ENCODE measurements at places on chromosomes 12 and 14.

DNA sequence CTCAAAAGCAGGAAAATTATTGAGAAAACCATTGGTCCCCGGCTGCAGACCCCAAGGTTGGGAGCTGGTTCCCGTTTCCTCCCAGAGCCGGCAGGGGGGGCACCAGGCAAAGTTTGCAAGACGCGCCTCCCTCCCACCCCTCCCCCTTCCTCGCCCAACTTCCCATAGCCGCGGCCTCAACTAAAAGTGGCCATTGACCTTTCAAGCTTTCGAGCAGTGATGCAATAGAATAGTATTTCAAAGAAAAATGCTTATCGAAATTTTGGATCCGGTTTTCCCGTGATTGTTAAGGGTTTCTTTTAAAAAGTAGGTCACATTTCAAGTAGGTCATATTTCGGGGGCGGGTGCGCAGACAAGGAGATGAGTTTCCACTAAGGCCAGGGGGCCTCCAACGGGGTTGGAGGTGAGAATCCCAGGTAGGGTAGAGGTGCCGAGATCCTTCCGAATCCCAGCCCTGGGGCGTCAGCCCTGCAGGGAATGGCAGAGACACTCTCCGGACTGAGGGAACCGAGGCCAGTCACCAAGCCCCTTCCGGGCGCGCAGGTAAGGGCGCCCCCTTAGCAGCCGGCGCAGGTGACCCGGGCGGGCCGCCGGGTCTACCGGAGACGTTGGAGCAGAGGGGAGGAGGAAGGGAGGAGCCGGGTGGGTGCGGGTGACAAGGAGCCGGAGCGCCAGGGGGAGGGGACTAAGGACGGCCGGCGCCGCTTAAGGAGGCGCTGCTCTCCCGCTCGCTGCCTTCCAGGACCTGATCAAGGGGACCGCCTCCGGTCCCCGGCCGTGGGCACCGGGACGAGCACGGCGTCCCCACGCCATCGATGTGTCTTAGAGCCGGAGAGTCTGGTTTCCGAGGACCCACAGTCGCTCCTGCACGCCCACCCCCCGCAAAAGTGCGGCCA, 2.6 kb upstream of the SOCS2 start:
- peaks cover 11% of the 10 kb centered on the region for H3K36me3 ChIP-seq
- peak overlapping the region; percentile 92 for H3K4me3 ChIP-seq
- H3K4me1 ChIP-seq = peaks cover 36% of the 10 kb centered on the region
- H3K27ac ChIP-seq = peak overlapping the region; percentile 86

DNA sequence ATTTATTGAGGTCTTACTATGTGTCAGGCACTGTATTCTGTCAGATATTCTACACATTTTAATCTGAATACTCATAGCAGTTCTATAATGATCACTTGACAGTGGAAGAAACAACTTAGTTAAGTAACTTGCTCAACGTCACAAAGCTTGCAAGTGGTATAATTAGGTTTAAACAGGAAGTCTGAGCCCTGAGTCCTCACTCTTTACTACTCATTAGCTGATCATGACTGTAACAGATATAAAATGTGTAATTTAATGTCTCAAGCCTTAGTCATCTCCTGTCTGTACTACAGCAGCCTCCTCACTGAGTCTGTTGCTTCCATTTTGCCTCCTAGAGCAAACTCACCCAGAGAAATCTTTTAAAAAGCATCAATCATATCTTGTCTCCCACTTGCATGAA, 38.9 kb downstream of the PPP4R4 start:
- H3K4me3 ChIP-seq = no peak overlapping the region
- peaks cover 2% of the 10 kb centered on the region for H3K36me3 ChIP-seq
- DNase-seq = no peak
- peaks cover 5% of the 10 kb centered on the region for H3K27me3 ChIP-seq

DNA sequence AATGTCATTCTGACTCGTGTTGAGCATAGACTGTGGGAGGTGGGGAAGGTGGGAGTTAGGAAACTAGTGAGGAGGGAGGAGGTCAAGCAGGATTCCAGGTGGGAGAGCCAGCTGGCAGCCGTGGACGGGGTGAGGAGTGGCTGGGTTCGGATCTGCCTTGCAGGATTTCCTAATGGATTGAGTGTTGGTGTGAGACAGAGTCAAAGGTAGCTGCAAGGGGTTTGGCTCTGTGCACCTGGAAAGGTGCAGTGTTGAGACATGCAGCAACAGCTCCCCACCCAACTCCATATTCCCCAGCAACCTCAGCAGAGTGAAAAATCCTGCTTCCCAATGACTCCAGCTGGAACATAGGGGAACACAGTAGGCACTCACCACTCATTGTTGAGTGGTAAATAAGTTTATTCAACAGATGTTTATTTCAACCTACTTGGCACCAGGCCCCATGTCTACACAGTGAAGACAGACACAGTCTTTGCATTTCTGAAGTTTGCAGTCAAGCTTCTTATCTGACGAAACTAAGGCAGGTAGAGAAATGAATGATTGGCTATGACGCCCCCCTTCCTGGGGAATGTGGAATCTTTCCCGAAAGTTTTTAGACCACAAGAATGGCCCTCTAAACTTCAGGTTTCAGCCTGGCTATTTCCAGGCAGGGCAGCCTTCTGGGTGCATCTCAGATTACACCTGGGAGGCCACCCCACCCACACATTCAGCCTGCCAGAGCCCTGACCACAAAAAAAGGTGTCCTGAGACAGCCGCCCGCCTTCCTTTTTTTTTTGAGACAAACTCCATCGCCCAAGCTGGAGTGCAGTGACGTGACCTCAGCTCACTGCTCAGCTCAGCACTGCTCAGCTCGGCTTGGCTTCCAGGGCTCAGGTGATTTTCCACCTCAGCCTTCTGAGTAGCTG, 37.9 kb upstream of the PLEKHG6 start:
- H3K4me3 ChIP-seq = no peak overlapping the region
- H3K4me1 ChIP-seq = no peaks in the 10 kb centered on the region
- no peak overlapping the region for H3K27ac ChIP-seq
- no peaks in the 10 kb centered on the region for H3K36me3 ChIP-seq
- H3K27me3 ChIP-seq = peaks cover 21% of the 10 kb centered on the region

DNA sequence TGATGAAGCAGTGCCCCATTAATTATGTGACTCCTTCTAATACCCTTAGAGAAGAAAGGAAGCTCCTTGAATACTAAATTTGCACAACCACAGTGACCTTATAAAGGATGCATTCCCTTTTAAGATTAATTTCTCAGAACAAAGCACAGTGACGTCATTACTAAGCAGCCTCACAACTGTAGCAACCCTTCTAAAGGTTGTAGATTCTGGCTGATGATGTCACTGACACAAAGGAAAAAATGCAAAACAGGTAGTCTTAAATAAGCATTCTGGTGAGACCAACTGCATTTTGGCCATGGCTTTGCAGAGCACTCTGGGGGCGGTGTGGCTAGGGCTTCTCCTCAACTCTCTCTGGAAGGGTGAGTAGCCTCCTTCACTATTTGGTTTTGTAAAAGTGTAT, 38.4 kb upstream of the OR4E1 start:
- H3K27me3 ChIP-seq = peaks cover 40% of the 10 kb centered on the region
- H3K36me3 ChIP-seq = no peaks in the 10 kb centered on the region
- peaks cover 12% of the 10 kb centered on the region for H3K4me1 ChIP-seq
- no peak for DNase-seq
- H3K4me3 ChIP-seq = peak overlapping the region; percentile 59

GRCh38 chr14:29716150-29716549, 211.5 kb downstream of the PRKD1 start:
- no peak overlapping the region for H3K27ac ChIP-seq
- no peak overlapping the region for H3K4me3 ChIP-seq
- DNase-seq = no peak

DNA sequence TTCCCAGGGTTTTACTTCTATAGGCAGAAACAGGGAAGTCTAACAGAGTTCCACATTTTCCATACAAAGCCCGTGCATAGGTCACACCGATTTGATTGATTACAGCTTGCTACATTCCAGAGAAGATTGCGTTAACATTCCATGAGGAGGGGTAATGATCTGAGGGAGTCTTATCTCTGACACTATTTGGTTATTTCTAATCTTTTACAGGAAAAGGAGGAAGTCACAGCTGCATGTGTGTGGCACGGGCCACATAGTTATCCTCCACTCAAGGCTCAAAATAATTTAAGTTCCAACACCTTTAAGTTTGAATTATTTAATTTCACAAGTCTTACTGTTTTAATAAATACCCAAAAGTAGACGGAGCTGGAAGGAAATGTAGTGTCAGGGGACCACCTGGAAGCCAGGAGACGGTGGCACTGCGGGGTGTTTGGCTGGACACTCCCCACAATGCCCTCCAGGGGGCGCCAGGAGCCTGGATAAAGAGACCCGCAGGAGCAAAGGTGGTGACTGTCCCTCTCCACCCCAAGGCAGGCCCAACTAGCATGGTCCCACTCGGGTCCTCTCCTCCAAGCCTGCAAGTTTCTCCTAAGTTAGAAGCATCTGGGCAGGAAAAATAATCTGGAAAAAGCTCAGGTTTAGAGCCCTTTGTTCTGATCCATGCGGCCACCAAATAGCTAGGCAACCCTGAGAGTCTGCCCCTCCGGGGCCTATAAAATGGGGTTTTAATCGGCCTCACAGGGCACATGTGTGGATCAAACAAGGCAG, 20.2 kb downstream of the KRT8 start:
- H3K27me3 ChIP-seq = peaks cover 23% of the 10 kb centered on the region
- H3K27ac ChIP-seq = peak overlapping the region; percentile 24
- peak; percentile 62 for DNase-seq
- no peak overlapping the region for H3K4me3 ChIP-seq
- peaks cover 9% of the 10 kb centered on the region for H3K4me1 ChIP-seq

DNA sequence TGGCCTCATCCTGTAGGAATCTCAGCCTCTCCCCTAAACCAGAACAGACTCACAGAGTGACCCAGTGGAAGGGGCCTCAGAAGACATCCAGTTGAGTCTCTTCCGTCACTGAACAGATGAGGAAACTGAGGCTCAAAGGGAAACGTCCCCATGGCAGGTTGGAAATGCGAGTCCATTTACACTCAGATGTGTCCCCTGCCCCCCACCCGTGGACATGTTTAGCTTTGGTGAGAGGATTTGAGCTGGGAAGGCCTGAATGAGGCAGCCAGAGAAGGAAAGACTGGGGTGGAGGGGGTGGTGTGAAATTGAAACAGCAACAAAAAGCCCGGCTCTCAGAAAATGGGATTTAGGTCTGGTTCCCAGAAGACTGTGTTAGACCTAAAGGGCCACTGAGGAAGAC, 1.7 kb downstream of the FAIM2 start:
- H3K36me3 ChIP-seq = peaks cover 6% of the 10 kb centered on the region
- H3K27ac ChIP-seq = no peak overlapping the region
- H3K4me1 ChIP-seq = peaks cover 20% of the 10 kb centered on the region
- no peak for DNase-seq
- peaks cover 44% of the 10 kb centered on the region for H3K27me3 ChIP-seq
- H3K4me3 ChIP-seq = peak overlapping the region; percentile 67

GRCh38 chr14:38409071-38409705, 153.3 kb upstream of the CLEC14A start:
- no peaks in the 10 kb centered on the region for H3K4me1 ChIP-seq
- H3K27ac ChIP-seq = no peak overlapping the region
- no peak overlapping the region for H3K4me3 ChIP-seq
- DNase-seq = no peak
- no peaks in the 10 kb centered on the region for H3K36me3 ChIP-seq

DNA sequence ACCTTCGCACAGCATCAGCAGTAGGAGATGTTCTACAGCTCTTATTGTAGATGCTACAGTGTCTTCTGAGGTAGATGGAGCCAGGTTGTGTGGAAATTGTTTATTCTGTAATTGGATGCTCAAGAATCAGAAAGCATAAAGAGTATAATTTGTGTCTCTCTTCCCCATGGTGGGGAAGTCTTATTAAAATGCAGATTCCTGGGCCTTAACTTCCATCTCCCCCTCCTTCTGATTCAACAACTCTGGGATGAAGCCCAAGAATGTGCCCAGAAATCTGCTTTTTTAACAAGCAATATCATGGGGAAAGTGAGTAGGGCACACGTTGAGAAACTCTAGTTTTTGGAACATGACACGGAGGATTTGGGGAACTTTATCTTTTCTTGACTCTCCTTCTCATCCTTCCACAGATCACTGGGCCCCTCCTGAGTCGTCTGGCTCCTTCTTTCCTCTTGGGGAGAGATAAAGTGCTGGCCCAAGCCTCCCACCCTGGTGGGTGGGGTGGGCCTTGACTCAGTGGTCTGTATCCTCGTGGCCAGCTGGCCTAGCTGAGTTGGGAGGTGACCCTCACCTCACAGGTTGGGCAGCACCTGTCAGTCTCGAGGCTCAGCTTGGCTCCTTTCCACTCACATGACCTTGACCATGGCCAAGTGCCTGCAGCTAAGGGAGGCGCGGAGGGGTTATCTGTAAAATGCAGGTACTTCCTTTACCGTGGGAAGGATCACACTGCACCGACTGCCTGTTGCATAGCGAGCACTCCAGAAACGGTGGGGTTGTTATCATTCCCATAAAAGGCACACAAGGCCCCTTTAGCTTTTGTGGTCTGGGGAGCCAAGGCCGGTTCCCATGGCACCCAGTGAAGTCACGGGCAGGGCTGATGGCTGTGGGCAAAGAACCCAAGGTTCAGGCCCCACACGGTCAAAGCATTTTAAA, 141.9 kb downstream of the CHST11 start:
- peaks cover 5% of the 10 kb centered on the region for H3K36me3 ChIP-seq
- no peak overlapping the region for H3K4me3 ChIP-seq
- H3K27ac ChIP-seq = peak overlapping the region; percentile 72
- peaks cover 44% of the 10 kb centered on the region for H3K4me1 ChIP-seq
- no peak for DNase-seq

- H3K36me3 ChIP-seq = no peaks in the 10 kb centered on the region
- H3K27me3 ChIP-seq = no peaks in the 10 kb centered on the region
- no peak overlapping the region for H3K4me3 ChIP-seq
- DNase-seq = no peak
- H3K27ac ChIP-seq = no peak overlapping the region
Observed at GRCh38 chr12:132194556-132194955, 50.3 kb downstream of the NOC4L start.

GRCh38 chr14:103521951-103522563, 573 bp downstream of the CKB start:
- no peaks in the 10 kb centered on the region for H3K36me3 ChIP-seq
- DNase-seq = no peak
- H3K4me1 ChIP-seq = peaks cover 13% of the 10 kb centered on the region

DNA sequence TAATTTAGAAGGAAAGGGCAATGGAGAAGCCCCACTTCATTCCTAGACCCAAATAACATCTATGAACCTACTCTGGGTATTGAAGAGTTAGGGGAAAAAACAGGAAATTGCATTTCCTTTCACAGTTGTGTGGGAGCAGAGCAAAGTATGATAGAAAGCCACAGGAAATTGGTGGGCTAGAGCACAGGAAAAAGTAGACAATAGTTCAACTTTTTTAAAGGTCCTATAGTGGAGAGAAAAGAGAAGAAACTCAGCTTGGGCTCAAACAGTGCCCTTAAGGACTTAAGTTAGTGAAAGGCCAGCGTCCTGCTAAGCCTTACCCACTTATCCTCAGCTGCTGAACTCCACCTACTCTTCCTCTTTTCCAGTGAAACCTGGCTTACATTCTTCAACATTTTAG, 258.1 kb downstream of the DPY19L2 start:
- no peak overlapping the region for H3K4me3 ChIP-seq
- no peaks in the 10 kb centered on the region for H3K4me1 ChIP-seq
- H3K27ac ChIP-seq = no peak overlapping the region
- peaks cover 8% of the 10 kb centered on the region for H3K27me3 ChIP-seq
